ENCODE measurements at places on chromosomes 1 and 21. TPM values are rescaled to one million over a fixed set of nuclear protein-coding genes. Genes with fewer than 3 reads are reported as not detected.

Gene CA14
- total RNA-seq = not detected

Gene ALPL
- total RNA-seq = 1.4 TPM

Gene LCE2B
- total RNA-seq = not detected

Gene F3
- 346 TPM for total RNA-seq
